Skeletal muscle cell (primary cell): ENCODE measurements at places on chromosomes 16 and 17.

GRCh38 chr17:81553616-81554181, 1.5 kb upstream of the FAAP100 start:
- DNase-seq: peak; percentile 89

GRCh38 chr17:48491527-48492273, 39.1 kb downstream of the HOXB1 start:
- no peak for DNase-seq

DNA sequence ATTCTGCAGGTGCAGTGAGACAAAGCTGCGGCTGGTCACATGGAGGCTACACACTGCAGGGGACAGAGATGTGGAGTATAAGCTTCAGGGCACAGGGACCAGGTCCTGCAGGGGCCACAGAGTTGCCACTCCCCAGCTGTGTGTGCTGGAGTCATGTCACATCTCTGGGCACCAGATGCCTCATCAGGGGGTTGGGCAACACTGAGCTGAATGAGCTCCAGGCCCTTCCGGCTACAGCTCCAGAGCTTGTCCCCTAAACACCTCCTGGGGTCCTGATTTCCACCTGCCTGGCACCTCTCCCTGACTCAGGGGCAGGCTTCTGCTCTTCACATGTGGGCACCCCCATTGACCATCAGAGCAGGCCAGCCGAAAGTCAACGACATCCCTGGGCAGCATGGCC, 32.5 kb downstream of the SPHK1 start:
- DNase-seq: no peak

DNA sequence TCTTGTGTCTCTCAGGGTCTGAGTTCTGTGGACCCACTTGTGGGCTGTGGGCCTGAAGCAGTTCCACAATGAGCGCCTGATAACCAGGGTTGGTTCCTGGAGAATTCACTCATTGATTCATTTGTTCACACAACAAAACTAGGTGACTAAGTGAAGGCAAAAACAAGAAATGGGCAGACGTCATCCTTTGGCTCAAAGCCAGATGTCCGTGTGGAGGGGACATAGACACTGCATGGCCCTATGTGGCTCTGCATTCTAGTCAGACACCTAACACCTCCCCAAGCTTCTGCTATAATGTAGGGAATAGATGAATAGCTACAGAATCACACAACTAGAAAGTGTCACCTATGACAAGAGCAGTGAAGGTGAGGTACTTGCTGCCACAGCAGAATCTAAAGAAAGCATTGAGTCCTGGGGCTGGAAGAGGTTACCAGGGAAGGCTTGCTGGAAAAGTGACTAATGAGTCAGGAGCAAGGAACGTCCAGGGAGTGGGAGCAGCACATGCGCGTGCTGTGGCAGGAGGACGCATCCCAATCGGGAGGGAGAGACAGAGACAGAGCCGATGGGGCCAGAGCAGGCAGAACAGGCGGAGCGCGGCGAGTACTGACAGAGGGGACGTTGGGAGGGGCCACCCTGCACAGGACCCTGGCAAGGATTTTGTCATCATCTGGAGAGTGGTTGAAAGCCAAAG, 58.9 kb downstream of the CES1 start:
- no peak for DNase-seq

DNA sequence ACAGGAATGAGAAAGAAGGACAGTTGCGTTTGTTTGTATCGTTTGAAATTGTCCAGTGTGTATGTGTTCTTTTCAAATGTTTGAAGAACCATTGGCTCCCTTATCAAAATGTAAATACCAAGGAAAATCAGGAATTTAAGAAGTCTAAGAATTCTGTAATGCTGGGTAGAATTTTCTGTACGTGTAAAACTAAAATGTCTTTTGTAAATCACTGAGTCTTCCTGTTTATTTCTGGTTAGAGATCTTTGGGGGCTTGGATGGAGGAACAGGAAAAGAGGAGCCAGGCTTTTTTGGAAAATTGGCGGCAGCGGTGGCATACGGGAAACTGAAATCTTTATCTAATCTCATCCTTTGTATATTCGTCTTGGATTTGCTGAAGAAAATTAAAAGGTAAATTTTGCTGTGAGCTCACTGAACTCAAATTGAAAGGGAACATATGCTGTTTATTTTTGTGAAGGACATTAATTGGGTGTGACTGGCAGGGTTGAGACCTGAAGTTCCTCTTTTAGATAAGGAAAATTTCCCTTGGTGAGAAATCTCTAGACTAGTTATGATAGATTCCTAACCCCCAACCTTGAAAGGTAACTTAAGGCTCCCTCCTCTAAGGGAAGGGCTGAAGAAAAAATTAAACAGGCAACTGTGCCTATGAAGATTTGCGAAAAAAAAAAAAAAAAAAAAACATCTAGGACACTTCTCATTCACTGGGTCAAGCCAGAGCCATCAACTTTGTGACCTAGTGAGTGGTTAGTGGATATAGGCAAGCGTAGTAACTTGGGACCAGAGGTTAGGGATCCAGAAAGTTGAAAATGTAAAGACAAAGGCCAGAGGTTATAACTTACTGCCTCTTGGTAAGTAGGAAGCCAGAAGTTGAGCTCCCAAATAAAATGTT, 10.8 kb downstream of the TAT start:
- DNase-seq: no peak

DNA sequence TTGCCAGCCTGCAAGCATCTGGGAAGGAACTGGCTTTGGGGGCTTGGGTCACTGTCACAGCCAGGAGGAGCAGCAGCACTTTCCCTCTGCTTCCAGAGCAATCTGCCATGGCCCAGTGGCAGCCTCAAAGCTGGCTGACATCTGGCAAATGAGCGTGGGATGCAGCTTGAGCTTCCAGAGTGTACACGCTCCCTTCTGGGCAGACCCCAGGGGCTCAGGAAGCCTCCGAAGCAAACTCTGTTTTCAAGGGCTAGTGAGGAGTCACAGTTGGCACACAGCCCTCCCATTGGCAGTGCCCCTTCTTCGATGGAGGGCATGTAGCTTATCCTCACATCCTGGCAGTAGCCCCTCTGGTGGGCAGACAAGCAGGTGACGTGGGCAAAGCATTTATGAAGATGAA, 249.6 kb downstream of the ENGASE start:
- no peak for DNase-seq

- DNase-seq: no peak
Measured at GRCh38 chr17:76014925-76015261, 12.2 kb downstream of the EVPL start.

- DNase-seq: no peak
Measured at GRCh38 chr16:84585467-84585866, 32.4 kb downstream of the COTL1 start.

- no peak for DNase-seq
Measured at GRCh38 chr17:43554857-43555256, 8.7 kb upstream of the ETV4 start.

DNA sequence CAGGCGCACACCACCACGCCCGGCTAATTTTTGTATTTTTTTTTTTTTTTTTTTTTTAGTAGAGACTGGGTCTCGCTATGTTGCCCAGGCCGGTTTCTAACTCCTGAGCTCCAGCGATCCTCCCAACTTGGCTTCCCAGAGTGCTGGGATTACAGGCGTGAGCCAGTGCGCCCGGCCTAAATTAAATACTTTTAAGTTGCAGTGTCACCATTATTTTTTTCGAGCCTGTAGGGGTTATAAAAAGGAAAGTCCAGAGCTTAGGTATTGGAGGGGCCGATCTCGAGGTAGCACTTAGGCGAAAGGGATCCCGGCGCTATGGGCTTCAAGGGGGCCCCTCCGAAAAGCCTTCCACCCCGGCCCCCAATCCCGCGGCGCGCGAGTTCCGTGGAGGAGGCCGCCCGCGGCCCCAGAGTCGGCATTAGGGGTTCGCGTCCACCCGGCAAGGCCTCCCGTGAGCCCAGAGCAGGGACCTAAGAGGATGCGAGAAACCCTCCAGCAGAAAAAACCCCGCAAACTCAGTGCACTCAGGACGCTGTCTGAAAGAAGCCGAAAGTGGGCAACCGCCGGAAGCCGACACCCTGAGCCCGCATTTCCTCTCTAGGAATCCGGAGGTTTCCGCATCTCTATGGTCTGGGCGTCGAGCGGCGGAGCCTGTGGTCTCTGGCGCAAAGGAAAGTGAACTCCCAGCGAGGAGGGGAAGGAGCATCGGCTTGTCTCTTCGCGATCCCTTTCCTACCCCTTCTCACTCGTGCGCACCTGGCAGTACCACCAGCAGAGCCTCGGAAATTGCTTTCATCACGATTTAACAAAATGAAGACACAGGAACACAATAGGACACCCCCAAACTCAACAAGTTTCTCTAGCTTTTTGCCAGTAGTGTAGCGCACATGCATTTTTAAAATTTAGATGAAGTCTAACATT, 14.1 kb upstream of the RGS9 start:
- peak; percentile 68 for DNase-seq

GRCh38 chr16:12529582-12529981, 274.1 kb downstream of the CPPED1 start:
- no peak for DNase-seq

DNA sequence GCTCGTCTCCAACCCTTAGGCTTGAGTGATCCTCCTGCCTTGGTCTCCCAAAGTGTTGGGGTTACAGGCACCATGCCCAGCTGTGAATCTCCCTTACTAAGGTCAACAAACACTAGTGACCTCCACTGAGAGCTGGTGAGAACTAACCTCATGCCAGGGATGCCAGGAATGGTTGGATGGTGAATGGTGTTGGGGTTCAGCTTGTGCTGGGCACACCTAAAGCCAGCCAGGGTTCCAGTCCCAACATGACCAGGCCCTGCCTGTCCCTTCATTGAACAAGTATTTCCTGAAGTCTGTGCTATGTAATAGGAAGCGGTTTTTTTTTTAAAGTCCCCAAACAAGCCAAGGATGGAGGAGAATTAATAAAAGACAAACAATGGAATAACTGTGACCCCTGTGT, 56.0 kb upstream of the TOB1 start:
- no peak for DNase-seq

DNA sequence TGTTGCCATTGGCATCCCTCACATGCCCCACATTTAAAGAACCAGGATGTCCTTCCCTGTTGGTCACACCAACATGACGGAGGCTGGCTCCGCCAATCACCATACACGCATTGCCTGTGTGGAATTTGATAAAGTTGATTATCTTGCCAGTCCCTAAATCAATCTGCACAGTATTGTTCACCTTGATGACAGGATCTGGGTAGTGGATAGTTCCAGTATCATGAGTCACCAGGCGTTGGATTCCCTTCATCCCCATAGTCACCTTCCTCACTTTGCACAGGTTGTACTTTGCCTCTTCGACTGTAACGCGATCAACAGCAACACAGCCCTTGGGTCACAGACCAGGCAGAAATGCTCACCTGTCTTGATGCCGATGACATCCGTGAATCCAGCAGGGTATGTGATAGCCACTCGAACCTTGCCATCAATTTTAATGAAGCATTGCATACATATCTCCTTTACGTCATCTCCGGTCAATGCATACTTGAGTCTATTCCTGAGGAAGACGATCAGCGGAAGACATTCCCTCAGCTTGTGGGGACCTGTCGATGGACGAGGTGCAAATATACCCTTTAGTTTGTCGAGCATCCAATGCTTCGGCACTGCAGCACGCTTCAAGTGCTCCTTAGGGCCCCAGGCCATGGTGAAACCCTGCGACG, 14.2 kb downstream of the CTRB2 start:
- DNase-seq: no peak

DNA sequence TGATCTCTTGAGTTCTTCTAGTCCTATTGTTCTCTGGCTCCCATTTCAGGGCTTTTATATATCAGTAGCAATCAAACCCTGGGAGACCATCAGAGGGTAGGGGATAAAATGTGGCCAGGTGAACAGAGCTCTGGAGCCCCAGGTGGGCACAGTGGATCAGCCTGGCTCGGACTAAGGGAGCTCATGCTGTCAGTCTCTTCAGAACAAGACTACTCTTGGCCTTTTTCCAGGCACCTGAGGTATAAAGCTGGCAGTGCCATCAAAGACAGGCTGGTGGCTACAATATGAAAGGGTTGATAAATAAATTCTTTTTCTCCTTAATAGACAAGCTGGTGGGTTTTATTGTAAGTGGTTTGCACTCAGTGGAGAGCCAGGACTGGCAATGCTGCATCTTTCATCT, 160.0 kb upstream of the CCL2 start:
- DNase-seq: no peak

DNA sequence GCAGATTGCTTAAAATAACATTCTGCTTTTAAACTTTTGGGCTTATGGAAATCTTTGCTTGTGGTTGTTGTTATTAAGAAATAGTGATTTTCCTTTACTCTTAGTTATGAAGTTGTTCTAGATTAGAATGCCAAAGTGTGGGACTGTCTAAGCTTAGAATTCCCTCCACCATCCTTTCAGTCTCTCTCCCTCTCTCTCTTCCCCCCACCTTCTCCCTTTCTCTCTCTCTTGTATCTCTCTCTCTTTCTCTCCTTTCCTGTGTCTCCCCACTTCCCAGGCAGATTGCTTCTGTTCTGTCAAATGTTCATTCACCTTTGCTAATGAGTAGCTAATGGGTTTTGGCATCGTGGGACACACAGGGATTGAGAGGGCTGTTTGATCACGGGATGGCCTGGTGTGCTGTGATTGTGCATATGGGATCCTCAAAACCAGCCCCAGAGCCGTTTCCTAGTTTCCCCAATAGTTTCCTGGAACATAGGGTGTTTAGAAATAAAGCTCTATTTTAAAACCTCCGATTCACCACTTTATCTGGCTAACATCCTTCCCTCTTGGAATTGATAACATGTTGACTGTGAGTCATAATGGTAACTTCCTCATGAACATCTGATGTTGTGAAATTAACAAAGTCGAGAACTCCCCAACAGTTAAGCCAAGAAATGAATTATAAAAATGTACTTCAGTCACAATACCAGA, 502.6 kb downstream of the TMEM114 start:
- no peak for DNase-seq

GRCh38 chr16:22322741-22323140, 25.5 kb downstream of the POLR3E start:
- no peak for DNase-seq

- DNase-seq: no peak
Measured at GRCh38 chr16:47449788-47450187, 11.1 kb downstream of the ITFG1 start.

DNA sequence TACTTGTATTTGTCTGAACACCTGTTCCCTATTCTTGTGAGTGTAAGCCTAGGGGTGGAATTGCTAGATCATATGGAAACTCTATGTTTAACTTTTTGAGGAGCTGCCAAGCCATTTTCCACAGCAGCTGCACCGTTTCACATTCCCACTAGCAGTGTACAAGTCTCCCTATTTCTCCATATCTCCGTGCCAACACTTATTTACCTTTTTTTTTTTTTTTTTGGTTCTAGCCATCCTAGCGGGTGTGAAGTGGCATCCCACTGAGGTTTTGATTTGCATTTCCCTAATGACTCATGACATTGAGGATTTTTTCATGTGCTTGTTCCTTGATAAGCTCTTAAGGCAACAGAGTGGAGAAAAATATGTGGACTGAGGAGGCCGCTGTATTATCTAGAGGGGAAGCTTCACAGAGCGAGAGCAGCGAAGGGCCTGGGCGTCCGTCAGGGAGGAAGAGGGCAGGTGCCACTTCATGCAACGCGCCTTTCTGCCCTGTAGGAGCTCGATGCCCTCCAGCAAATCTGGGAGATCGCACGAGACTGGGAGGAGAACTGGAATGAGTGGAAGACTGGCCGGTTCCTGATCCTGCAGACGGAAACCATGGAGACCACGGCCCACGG, 50.0 kb downstream of the DNAH2 start:
- DNase-seq: no peak

- DNase-seq: no peak
Measured at GRCh38 chr17:72571813-72572396, 451.1 kb downstream of the SOX9 start.
